ENCODE measurements at places on chromosomes 5 and 9.

DNA sequence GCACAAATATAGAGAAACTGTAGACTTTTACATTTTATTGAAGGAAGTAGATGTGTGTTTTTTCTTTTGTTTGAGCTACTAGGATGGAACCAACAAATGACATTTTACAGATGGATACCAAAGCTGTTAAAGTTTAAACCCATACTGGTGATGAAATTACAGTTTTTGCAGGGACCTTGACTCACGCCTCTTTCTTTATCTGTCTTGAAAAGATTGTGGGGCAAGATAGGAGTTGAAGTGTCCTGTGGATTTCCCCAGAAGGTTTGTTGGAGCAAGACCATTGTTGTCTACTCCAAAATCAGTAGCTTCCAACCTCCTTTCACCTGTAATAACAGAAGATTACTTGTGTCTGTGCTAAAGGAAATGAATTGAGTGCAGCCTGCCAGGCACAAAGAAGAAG, 4.1 kb upstream of the C5orf63 start:
- DNase-seq: no peak

DNA sequence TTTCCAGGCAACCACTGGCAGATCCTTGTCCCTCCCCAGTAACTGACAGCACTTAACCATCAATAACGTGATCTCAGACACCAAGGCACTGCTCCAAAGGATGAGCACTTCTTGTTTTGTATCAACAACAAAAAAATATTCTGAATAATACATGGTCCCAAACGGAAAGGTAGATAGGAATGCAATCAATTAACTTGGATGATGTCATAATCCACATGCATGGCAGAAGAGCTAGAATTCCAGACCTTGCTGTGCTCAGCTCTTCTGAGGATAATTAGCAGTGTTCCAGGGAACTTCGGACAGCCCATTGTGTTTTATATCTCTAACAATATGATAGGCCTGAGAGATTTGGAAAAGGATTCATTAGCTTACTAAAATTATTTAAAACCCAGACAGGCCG, 288.4 kb upstream of the PCSK5 start:
- no peak for DNase-seq

GRCh38 chr5:83440826-83441225, 30.7 kb upstream of the VCAN start:
- no peak for DNase-seq

- DNase-seq: no peak
Measured at GRCh38 chr9:112997236-112997941, 14.6 kb downstream of the ZNF883 start.

DNA sequence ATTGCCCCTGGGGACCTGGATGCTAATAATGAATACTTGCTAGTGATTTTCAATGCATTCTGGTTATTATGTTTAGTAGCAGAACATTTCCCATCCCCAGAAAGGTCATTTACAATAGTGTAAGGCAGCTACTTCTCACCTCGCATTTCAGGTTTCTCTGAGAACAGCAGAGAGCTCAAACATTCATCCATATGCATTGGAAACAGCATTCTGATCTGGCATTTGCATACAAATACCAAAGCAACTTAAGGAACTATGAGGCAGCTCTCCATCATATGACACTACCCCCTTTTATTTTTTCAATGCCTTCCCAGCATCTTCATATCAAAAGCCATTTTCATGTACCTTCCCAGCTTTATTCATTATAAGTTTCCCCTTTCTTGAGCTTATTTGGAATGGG, 6.4 kb downstream of the PPP2R2B start:
- DNase-seq: no peak

DNA sequence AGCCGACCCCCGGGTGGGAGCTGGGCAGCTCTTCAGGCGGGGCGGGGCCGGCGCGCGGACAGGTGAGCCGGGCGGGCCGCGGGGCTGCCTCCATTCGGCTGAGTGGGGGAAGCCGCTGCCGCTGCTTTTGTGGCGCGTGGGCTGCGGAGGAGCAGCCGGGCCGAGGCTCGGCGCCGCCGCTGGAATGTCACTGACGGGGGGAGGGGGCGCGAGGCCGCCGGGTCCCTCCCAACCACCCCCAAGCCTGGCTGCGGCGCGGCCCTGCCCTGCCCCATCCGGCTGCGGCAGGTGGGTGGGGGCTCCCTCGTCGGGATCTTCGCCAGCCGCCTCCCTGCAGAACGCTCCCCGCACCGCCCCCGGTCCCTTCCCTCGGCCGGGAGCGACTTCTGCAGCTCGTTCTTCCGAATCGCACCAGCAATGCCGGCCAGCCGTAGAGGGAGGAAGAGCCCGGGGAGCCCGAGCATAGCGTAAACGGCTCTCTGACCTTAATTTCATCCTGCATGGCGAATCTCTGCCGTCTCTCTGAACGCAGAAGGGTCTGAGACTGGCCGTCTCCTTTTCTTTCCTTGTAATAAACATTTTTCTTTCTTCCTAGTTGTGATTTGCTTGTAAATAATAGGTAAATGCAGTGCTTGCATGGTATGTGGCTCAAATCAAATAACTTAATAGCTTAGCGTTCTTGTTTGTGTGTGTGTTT, 505 bp downstream of the SPTAN1 start:
- peak; percentile 17 for DNase-seq

DNA sequence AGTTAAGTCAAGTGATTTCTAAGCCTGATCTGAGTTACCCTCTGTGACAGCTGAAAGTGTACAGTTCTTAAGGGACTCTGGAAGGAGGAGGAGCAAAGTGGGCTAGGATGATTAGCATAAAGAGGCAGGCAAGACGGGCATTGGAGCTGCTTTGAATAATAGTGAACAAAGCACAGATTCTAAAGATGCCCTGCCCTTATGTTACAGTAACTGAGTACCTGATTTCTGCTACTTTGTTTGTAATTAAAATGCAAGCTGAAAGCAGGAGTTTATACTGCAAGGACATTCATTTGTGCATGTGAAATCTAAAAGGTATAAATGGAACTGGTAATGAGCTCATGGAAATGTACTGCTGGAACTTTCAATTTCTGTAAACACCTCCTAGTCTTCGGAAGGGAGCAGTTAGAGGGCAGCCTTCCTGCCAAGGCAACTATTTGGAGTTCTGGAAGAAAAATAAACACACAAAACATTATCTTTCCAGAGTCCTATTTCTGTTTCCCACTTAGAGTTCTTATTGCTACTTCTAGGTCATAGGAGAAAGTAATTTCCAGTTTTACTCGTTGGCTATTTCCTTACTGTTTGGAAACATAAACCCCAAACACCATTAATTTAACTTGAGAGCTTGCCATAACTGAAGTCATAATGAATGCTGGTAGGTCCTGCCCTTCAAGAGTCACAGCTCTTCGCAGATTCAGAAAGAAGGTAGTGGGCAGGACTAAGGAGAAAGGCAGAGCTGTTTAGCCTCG, at the start of gene RANBP3L:
TSS of gene RANBP3L (minus strand) at position 45 of the 746 bp plus-strand sequence. CDS start 486 bp downstream, outside the sequence.
- DNase-seq: no peak

DNA sequence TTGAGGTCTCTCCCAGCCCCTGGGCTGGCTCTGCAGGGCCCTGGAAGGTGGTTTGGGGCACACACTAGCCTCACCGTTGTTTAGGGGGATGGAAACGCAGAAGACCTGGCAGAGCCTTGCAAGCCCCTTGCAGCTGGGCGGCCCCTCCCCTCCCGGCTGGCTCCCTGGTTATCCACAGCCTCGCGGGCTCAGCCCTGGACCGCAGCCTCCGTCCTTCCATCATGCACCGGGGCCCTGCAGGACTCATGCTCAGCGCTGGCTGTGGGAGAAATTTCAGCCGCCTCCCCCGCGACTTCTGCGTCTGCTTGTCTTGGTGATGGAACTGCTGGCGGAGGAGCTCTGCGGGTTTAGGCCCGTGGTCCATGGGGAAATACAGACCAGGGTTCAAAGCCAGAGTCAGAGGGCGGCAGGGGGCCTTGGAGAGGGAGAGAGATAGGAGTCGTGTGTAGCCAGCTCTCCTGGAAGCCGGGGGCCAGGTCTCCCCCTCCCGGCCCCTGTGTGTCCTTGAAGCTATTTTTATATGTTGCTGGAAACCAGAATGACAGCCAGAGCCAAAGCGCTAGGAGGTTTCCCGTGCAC, 75.8 kb upstream of the IER5L start:
- no peak for DNase-seq

GRCh38 chr9:127336506-127337352, 60.2 kb upstream of the SLC2A8 start:
- DNase-seq: no peak

DNA sequence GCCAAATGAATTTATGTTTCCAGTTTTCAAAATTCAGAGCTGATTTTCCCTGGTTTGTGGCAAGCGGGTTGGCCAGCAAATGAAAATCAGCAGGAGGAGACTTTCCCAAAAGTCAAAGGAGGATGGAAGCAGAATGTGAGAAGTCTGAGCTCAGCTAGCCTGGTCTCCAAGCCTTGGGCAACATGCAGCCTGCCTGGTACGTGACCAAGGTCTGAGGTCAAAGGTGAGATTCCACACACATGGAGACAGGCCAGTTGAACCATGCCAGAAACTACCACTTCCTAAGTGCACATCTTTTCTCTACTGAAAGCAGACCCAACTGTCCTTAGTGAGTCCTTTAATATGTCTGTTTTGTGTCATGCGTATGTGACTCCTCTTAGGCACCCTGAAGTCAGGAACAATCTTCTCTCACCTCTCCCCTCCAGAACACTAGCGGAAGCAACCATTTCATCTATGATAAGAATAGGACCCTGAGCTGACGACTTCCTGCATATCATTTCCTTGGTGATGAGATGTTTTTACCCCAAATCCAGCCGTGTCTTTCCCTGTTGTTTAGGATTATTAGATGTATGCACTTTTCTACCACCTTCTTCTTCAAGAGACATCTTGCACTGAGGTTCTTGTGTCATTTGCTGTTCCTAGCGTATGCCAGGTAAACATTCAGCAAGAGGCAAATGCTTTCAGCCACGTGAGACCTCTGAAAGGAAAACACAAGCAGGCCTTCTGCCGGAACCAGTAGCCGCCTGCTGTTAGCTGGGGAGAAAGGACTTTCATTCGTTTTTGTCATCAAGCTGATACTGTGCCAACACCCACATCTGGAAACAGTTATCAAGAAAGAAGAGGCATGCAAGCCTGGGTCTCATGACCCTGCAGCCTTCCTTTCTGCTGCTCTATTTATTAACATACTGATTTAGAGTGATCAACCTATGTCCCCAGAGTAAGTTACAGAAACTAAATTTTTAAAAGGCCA, 9.7 kb upstream of the TGFBI start:
- no peak for DNase-seq

- DNase-seq: no peak
Measured at GRCh38 chr9:95727947-95728520, 147.5 kb upstream of the ERCC6L2 start.

DNA sequence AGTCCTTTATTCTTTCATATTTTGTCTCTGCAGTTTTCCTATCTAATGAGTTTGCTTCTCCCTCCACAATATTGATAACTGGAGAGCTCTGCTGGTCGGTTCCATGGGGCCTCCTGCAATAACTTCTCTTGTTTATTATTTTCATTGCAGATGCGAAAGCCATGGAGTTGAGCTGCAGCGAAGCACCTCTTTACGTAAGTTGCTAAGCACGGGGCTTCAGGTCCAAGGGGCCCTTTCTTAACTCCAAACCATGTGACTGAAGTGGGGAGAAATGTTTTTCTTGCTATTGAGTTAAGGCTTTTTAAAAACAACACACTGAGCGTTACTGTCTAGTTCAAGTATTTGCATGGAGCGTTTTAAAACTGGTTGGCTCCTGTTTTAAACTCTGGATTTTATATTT, 58.7 kb downstream of the ARHGEF28 start:
- no peak for DNase-seq

GRCh38 chr5:122736086-122736845, 38.6 kb upstream of the SNX2 start:
- DNase-seq: no peak

DNA sequence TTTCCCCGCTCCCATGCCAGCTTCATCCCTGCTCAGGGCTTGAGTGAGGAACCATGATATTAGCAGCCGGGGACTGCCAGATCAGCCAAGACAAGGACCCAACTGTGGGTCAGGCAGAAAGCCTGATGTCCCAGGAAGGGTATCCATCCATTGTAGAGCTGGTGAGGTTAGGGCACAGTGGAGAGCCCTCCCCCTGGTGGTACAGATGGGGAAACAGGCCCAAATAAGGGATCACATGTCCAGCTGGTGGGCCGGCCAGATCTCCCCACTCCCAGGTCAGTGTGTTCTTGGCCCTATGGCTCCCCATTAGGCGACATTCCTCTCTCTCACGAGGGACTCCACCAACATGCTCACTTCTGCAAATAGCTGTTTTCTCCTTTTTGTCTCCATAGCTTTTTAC, 9.0 kb downstream of the CDX1 start:
- no peak for DNase-seq

GRCh38 chr9:122109035-122109813, 16.1 kb upstream of the TTLL11 start:
- no peak for DNase-seq

DNA sequence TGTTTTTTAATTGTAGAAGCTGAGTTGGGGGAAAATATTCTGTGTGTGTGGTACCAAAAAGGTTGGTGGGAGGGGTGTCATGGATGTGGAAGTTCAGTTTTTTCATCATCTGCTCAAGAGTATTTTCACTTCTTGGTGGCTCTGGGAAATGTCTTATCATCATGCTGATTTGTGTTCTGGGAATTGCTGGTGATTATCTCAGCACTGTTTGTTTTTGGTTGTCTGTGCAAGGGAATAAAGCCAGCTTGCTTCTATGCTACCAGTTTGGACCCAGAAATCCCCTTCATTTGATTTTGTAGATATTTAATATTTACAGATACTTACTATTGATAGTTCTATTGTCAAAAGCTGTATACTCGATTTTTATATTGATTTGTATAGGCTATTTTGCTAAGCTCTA, 2289.7 kb downstream of the MAT2B start:
- no peak for DNase-seq

GRCh38 chr5:6730407-6730806, 17.2 kb downstream of the TENT4A start:
- DNase-seq: no peak

- DNase-seq: no peak
Measured at GRCh38 chr9:134276453-134277245, 49.6 kb upstream of the RXRA start.

- no peak for DNase-seq
Measured at GRCh38 chr5:14222206-14222605, 79.1 kb downstream of the TRIO start.

DNA sequence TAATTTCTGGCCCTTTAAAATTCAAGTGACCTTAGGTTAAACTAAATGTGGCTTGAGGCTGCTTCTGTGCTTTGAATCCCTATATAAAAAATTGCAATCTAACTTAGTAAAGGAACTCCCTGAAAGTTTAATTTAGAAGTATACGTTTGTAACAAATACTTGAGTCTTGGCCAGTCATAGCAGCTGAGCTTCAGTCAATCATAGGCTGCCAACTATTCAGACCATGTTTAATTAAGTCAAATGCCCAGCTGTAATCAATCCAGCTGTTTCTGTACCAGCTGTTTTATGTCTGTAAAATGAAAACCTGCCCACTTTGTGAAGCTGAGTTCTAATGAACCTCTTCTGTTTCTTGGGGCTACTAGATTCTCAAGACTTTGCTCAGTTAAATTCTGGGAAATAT, 760.1 kb downstream of the MAT2B start:
- DNase-seq: no peak

Measured in AML-193 (cell line).